ENCODE measurements at places on chromosomes 5 and 9.

- no peak for DNase-seq
Observed at GRCh38 chr9:99303177-99303576, 81.1 kb downstream of the SEC61B start.

GRCh38 chr5:145938776-145939539 lies 2.6 kb downstream of the SH3RF2 start:
- no peak for DNase-seq

GRCh38 chr5:101590384-101590783 lies 687.3 kb upstream of the ST8SIA4 start:
- no peak for DNase-seq

GRCh38 chr9:137919649-137920141 lies 42.1 kb downstream of the CACNA1B start:
- no peak for DNase-seq

GRCh38 chr9:27487927-27488326 lies 36.2 kb upstream of the IFNK start:
- no peak for DNase-seq

DNA sequence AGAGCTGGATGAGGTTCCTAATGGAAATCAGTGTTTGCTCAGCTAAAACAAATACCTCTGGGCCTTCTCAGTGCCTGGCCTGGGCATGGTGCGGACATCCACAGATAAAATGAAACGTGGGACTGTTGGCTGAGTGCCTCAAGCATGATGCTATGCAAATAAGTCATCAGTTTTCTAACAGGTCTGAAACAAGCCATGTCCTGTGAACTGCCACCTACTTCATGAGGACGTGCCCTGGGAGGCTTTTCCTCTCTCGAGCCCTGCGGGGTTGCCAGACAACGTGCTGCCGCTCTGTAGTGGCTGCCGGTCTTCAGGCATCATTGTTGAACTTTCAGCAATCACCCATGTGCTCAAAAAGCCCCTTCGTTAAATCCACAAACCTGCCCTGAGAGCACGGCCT lies 240.4 kb upstream of the IRX2 start:
- DNase-seq: no peak

DNA sequence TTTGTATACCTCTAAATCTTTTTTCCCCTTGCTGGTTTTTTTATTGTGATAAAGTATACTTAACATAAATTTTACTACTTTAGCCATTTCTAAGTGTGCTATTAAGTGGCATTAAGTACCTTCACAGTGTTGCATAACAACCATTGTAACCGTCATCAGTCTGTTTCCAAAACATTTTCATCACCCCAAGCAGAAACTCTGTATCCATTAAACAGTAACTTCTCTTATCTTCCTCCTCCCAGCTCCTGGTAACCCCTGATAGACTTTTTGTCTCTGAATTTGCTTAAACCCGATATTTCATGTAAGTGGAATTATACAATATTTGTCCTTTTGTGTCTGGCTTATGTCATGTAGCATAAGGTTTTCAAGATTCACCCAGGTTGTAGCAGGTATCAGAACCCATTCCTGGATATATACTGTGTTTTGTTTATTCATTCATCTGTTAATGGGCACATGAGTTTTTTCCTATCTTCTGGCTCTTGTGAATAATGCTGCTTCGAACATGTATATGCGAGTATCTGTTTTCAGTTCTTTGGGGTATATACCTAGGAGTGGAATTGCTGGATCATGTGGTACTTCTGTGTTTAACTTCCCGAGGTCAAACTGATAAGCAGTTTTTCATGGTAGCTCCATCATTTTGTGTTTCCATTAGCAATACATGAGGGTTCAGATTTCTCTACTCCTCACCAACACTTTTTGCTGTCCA lies 66.4 kb downstream of the EHMT1 start:
- DNase-seq: no peak

- peak; percentile 42 for DNase-seq
Observed at GRCh38 chr9:6068983-6069382, 53.6 kb upstream of the RANBP6 start.

GRCh38 chr5:174300941-174301761 lies 255.6 kb downstream of the NSG2 start:
- no peak for DNase-seq

- DNase-seq: no peak
Observed at GRCh38 chr5:75603371-75603770, 7.9 kb upstream of the ANKDD1B start.

- no peak for DNase-seq
Observed at GRCh38 chr5:123929055-123929474, 417.1 kb downstream of the CSNK1G3 start.

- DNase-seq: no peak
Observed at GRCh38 chr5:41851116-41851515, 19.1 kb downstream of the OXCT1 start.

DNA sequence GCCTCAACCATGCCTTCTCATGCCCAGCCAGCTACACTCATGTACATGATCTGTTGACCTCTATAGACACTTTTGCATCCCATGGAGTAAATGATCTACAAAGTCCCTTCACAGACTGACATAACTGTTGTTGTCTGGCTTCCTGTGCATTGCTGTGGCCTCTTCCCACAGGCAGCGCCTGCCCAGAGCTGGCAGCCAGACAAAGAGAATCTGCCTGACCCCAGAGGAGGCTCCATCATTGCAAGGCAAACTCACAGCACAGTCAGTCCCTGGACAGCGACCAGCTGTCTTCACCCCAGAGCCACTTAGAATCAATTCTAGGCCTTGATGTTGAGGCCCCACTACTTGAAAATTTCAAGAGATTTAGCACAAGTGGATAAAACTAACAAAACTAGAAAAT lies 65.5 kb downstream of the INSYN2B start:
- no peak for DNase-seq

- no peak for DNase-seq
Observed at GRCh38 chr9:71608825-71609447, 159.4 kb downstream of the CEMIP2 start.

DNA sequence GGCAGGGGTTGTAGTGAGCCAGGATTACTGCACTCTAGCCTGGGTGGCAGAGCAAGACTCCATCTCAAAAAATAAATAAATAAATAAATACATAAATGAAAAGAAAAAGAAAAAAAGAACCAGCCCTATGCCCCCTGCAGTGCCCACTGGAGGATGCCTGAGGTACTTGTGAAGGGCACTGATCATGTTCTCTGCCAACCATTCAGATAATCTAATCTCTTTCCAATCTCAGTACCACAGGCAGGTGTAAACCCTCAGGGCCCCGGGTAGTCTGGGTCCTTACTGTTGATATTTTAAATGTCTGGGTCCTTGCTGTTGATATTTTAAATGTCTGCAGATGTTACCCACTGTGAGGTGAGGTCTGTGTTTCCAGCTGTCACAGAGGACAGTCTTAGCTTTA lies 321.8 kb upstream of the ADCY2 start:
- no peak for DNase-seq

GRCh38 chr5:180155365-180155926 lies 53.6 kb downstream of the RASGEF1C start:
- DNase-seq: no peak

DNA sequence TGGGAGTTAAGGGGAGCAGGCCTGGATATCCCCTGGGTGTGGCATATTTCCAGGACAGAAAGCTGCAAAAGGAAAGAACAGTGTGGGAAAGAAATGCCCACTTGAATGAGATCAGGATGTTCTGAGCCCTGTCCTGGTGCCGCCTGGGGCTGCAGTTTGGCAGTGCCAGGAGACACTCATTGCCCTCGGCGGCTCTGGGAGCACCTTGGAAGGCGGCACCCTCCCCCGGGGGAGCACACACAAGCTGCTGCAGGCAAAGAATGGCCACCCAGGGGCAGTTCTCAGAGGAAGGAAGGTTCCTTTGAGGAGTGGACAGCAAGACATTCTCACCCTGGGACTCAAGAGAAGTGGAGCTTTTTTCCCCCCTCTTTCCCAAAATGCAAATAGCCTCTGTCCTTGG lies 305.3 kb downstream of the NTRK2 start:
- DNase-seq: no peak

- DNase-seq: no peak
Observed at GRCh38 chr5:158920736-158921135, 179.0 kb downstream of the EBF1 start.

DNA sequence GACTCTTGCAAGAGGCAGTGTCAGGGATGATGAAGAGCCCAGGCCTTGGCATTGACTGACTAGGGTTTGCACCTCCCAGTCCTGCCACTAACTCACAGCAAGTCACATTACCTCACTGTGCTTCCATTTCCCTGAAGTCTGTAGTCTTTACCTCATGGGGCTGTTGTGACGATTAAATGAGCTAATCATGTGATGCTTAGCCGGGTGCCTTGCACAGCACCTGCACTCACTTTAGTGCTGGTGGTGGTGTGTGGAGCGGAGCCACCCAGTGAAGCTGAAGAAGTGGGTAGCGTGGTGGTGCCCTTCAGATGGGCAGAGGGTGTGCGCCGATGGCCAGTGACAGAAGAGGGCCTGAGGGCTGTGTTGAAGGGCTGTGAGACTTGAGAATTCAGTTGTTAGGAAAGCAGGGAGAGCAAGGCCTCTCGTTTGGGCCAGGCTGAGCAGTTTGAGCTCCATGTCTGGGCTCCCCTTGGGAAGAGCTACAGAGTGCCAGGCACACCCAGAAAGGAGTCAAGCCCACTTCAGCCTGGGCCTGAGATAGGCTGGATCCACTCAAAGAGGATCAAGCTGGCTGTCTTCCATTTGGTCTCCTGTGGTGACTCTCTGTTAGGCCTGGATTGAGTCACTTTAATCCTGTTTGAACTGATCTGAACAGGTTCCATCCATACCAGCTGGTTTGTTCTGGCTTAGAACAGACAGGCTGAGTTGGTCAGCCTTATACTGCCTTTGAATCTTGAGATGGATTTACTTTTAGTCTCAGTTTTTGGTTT lies 42.5 kb downstream of the RALGPS1 start:
- DNase-seq: no peak

GRCh38 chr5:163867324-163867723 lies 361.9 kb downstream of the MAT2B start:
- DNase-seq: no peak

DNA sequence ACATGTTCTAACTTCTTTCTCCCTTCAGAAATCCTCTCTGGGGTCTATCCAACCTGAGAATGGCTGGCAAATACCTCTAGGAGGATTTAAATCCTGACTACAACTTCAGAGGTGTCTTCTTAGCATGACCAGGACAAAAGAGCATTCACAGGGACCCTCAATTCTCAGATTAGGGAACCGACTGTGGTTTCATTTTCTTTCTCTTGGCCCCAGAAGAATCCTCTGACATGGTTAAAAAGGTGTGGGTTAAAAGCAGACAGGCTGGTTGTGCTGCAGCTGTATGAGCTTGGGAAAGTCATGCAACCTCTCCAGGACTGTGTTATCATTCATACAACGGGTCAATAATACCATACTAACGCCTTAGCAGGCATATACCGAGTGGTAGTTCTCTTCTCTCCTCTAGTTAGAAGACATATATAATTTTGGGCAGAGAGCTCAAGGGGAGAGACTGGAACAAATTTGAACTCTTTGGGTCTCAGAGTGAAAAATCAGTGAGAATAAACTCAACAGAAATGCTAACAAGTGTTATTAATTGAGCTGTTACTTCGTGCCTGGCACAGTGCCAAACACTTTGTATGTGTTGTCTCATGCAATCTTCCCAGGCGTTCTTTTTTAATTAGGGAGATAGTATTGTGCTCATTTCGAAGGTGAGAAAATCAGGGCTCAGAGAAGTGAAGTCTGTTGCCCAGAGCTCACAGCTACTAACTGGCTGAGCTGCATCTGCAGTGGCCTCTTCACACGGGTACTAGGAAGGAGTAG lies 35.2 kb downstream of the INSYN2B start:
- no peak for DNase-seq

DNA sequence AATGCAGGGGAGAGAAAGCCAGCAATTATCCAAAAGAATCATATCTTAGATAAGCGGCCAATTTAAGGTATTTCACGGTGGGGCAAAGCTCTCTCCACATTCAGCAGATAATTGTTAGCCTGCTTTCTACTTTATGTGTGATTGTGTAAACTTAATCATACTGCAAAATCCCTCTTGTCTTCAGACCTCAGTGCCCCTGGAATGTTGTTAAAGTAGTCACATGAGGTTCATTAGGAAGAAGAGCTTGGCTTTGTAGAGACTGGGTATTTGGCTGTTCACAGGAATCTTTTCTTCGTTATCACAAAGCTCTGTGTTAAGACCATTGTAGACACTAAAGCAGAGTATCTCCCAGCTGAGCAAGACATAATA lies 127.0 kb downstream of the RFK start:
- no peak for DNase-seq

GRCh38 chr9:119181561-119181960 lies 187.7 kb downstream of the BRINP1 start:
- no peak for DNase-seq

- peak; percentile 22 for DNase-seq
Observed at GRCh38 chr5:55410845-55411244, 103.1 kb downstream of the MTREX start.

- DNase-seq: no peak
Observed at GRCh38 chr9:115966660-115967059, 186.9 kb upstream of the PAPPA start.

GRCh38 chr9:104094534-104095015 lies 466 bp downstream of the SMC2 start:
- DNase-seq: no peak

DNA sequence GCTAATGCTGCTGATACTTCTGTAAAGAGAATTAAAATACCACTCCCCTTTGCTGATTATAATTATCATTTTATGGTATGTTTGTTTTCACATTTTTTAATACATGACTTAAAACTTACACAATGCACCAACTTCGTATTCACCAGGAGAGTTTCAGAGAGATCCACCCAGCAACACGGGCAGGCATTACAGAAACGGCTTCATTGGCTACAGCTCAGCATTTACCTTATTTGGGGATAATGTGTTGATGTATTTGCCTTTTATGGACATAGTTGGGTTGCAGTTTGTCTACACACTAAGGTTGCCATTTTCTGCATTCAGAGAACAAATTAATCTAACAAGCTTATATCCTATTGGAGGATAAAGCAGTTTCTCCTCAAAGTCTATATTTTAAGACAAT lies 423.6 kb downstream of the PRDM9 start:
- DNase-seq: no peak

- DNase-seq: peak; percentile 53
Observed at GRCh38 chr9:72856972-72857623, 95.8 kb downstream of the ALDH1A1 start.

All from hematopoietic multipotent progenitor cell (in vitro differentiated cells).